Forelimb muscle (tissue), 1 donor: ENCODE measurements at places on chromosomes 7 and 10. TPM values are rescaled to one million over a fixed set of nuclear protein-coding genes. Genes with fewer than 3 reads are reported as not detected.
A peak's percentile ranks its signal among the peaks of the same experiment; 100 is the strongest.

- no peak for DNase-seq
Measured at GRCh38 chr10:22002591-22003176, 846 bp downstream of the DNAJC1 start.

IFIT2 gene
- polyA plus RNA-seq: 5.5 TPM

DNA sequence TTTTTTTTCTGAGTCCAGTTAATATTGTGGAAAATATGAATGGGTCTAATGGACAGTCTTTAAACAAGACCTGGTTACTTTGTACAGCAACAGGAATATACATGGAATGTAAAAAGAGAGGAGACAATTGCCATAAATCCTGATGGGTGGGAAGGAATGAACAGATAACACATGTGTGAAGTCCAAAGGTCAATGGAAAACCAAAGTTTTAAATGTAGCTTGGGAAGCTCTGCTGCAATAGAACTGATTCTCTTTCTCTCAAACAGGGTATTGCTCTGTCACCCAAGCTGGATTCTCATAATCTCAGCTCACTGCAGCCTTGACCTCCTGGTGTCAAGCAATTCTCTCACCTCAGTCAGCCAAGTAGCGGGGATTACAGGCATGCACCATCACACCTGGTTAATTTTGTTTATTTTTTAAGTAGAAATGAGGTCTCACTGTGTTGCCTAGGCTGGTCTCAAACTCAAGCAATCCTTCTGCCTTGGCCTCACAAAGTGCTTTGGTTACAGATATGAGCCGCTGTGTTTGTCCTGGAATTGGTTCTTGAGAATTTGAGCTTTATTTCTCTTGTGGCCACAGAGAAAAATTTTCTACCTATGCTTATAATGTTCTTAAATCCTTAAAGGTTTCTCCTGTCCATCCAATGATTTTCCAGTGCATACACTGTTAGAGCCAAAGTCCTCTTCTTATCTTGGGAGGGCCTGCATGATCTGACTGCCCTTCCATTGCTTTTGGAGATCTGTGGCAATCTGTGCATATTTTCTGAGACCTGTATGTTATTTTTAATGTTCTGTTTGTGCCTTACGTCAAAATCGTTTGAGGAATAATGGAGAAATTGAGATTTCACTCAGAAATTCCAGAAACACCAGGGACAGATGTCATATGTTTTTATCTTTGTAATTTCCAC, 30.7 kb upstream of the ZNF92 start:
- no peak for DNase-seq

DNA sequence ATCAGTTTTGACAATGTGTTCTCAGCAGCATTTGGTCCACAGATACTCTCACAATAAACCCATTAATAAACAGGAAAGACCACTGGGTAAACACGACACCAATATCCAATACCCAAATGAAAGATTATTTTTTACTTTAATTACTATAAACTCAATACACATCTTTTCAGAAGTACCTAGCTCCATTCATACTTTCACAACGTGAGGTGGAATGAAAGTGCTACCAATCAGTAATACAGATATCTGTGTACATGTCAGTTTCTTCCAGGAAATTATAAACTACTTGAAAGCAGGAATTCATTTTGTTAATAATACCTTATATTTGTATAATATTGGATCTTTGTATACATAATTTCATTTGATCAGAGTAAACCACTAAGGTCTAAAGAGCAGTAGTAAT, 11.9 kb downstream of the CDK6 start:
- DNase-seq: no peak

CLRN3 gene
- polyA plus RNA-seq: not detected

OPN1SW gene
- polyA plus RNA-seq: 2.0 TPM

GJD4 gene
- 4.2 TPM for polyA plus RNA-seq

- no peak for DNase-seq
Measured at GRCh38 chr7:159095979-159096411, 48.7 kb downstream of the VIPR2 start.

PPP1R17 gene
- polyA plus RNA-seq: not detected

DNA sequence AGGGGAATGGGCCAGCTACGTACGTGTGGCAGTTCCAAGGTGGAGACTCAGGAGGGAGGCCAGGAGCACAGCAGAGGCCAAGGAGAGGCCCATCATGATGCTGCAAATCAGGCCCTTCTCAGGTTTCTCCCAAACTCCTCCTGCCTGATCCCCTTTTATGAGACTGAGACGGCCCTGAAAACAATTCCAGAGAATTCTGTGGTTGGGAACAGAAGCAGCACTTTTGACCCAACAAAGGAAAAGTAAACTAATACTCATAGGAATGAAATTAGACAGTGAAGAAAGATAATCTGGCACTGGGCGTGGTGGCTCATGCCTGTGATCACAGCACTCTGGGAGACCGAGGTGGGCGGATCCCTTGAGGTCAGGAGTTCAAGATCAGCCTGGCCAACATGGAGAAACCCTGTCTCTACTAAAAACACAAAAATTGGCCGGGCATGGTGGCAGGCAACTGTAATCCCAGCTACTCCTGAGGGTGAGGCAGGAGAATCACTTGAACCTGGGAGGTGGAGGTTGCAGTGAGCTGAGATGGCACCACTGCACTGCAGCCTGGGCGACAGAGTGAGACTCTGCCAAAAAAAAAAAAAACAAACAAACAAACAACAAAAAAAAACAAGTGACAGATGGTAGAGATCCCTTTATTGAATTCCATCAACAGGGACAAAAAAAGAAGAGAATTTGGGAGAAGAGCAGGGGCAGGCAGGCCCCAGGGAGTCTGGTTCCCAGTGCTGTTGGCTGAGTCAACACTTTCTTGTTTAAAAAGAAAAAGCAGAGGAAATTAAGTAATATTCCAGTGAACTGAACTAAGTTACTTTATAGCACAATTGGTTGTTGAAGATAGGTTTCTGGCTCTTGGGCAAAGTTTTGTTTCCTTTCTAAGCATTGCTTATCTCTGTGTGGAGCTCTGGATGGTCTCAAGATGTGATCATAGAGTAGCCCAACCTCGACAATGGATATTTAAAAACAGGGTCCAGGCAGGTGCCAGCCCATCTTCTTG, at the start of gene CCL26:
CCL26 (minus strand) TSS at position 131 of the 997 bp plus-strand sequence; CDS start at position 96, 35 bp downstream.
- no peak for DNase-seq

GRCh38 chr10:49619613-49620012, 5.8 kb downstream of the CHAT start:
- no peak for DNase-seq

DNA sequence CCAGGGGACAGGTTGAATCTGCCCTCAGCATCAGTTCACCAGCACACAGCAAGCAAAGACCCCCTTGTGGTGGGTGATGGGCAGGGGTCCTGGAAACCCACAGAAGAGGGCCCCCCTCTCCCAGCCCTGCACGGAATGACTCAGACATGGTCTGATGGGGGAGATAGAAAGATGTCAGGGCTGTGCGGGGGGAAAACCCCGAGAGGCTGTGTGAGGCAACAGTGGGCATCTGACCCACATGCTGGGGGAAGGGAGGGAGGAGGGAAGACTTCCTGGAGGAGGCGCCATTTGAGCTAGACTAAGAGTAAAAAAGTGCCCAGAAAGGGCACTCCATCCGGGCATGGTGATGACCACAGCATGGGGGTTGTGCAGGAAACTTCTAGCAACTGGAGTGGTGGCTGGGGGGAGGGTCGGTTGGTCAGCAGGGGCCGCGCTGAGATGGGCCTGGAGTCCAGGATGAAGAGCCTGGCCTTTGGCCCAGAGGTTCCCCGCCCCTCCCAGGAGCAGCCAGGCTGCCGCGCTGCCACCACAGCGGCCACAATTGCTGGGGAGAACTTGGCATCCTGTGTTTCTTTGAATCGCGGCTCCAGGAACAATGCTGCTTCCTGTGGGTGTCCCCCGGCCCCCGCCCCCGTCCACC, 2.5 kb downstream of the LFNG start:
- DNase-seq: no peak

- DNase-seq: no peak
Measured at GRCh38 chr10:58706836-58707235, 194.2 kb downstream of the BICC1 start.

DNA sequence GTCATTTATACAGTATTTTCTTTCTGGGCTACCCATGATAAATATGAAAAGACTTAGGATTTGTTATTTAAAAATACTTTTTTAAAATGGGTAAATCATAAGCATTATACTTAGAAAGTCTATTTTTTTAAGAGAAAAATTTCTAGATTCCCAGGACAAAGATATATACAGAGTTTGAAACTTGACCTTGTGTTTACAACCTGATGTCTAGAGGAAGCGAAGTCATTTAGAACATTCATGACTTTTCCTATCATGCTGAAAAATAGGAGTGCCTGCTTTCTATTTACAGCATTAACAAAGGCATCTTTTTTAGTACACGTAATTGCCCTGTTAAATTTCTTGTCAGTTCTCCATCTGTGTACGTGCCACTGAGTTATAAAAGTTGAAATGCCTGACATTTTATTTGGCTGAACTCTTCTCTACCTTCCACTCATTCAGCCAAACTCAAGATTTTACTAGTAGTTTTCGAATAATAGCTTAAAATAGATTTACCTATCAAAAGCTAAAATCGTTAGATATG, 23.0 kb downstream of the GNAT3 start:
- no peak for DNase-seq

- peak; percentile 5 for DNase-seq
Measured at GRCh38 chr10:84613336-84614021, 285.1 kb downstream of the CCSER2 start.

TRIM8 gene
- 80.0 TPM for polyA plus RNA-seq

GRCh38 chr10:3811291-3811870, 26.4 kb upstream of the KLF6 start:
- no peak for DNase-seq

- DNase-seq: no peak
Measured at GRCh38 chr10:45418849-45419675, 45.0 kb downstream of the ALOX5 start.

DNA sequence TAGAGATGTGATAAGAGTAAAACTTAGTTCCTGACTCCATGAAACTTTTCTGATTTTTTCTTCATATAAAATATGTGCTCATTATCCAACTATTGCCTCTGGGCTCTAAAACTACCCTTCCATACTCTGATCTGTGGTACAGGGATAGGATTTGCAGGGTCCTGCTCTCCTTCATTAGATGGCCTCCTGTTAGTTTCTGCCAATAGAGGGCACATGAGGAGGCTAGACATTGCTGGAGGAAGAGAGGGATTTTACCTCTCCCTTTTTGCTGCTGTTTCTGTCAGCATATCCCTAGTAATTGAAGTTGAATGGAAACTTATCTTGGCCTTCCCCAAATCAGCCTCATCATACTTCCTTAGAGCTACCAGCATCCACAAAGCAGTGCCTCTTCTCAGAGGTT, 269.4 kb downstream of the NXPH1 start:
- DNase-seq: no peak

- no peak for DNase-seq
Measured at GRCh38 chr10:23174074-23174976, 17.8 kb upstream of the PTF1A start.
